NCI-H460 (cell line): ENCODE measurements at places on chromosomes 4 and X. TPM values are rescaled to one million over a fixed set of nuclear protein-coding genes. Genes with fewer than 3 reads are reported as not detected.

GRCh38 chr4:64388252-64388651, 21.0 kb downstream of the TECRL start:
- DNase-seq = no peak

- DNase-seq = no peak
These were observed 132.1 kb upstream of the SLC4A4 start for GRCh38 chr4:71206763-71207162.

HPF1 gene
- total RNA-seq = 24.9 and 25.5 TPM in 2 replicates

DNA sequence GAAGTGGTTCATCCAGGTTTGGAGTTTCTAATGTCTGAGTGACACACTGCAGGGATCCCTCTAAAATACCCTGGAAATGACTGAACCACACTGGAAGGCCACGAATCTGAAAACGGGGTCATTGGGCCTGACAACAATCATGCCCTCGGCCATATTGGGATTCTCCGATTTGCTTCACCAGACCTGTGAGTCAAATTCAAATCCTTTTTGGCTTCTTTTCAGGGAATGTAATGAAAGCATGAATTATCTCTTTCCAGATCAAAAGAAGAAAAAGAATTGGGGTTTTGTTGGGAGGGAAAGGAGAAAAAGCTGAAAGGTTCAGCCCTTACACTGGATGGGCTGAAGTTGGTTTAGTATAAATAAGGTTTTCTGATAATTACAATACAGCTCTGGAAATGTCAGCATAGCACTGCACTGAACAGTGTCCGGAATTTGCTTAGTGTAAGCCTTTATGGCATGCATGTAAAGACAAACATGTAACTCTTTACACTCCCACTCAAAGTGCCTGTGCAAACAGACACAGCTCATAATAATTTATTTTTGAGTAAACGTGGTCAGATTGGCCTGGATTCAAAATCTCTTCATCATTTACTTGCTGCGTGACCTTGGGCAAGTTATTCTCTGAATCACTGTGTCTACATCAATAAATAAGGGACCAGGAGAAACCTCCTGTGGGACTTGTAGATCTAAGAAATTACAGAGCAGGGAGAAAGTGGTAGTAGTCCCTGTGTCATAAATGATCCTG, 21.4 kb downstream of the CT47C1 start:
- peak; percentile 75 for DNase-seq

- DNase-seq = no peak
These were observed 45.6 kb upstream of the GPR78 start for GRCh38 chr4:8534611-8535010.

GRCh38 chr4:151231915-151232595, 44.9 kb upstream of the PRSS48 start:
- DNase-seq = no peak

GRCh38 chr4:24768604-24769003, 26.8 kb upstream of the SOD3 start:
- no peak for DNase-seq

- no peak for DNase-seq
These were observed 112.4 kb downstream of the PTTG2 start for GRCh38 chr4:38072578-38072977.

GRCh38 chr4:184473499-184474262, 669 bp downstream of the IRF2 start:
- no peak for DNase-seq

- no peak for DNase-seq
These were observed 33.2 kb upstream of the SLC9A7 start for GRCh38 chrX:46791927-46792809.

NAT8L gene
- total RNA-seq = 7.1 and 7.7 TPM in 2 replicates

- DNase-seq = no peak
These were observed 25.0 kb upstream of the SPP1 start for GRCh38 chr4:87950493-87950892.

PAGE4 gene
- not detected in 2 replicates for total RNA-seq

CXCL11 gene
- total RNA-seq = not detected in 2 replicates

DNA sequence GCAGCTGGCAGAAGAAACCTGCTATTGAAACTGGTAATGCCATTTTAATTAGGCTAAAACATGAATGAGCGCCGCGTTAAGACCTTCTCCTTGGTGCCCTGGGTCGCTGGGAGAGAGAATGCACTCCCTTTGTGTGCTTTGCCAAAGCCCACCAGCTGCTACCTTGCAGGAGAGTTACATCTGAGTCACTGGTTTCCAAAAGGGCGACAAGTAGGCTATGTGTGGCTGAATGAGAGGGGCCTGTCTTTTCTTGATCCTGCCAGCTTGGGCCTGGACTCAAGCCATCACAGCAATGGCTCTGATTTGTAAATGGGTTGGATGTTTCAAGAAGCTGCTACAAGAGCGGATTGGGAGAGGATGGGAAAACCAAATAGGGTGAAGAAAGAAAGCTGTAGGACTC, 81.5 kb downstream of the NHS start:
- no peak for DNase-seq

SPOCK3 gene
- 0.20 TPM in 1 of 2 replicates, not detected in the other for total RNA-seq

DNA sequence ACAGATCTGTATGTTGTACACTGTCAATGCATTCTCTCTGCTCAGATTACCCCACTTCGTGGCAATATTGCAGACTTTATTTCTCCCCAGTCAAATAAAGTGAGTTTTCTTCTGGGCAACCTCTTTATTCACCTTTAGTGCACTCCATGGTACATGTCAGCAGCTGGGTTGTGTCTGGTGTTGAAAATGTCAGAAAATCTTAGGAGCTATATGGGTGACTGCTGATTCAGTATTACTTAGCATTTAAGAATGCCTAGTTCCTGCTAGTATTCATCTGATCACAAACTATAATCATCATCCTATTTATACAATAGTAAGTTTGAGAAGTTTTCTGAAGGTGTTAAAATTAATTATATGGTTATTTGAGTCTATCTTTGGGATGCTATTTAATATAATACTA, 112.5 kb downstream of the CFAP299 start:
- DNase-seq = no peak

DNA sequence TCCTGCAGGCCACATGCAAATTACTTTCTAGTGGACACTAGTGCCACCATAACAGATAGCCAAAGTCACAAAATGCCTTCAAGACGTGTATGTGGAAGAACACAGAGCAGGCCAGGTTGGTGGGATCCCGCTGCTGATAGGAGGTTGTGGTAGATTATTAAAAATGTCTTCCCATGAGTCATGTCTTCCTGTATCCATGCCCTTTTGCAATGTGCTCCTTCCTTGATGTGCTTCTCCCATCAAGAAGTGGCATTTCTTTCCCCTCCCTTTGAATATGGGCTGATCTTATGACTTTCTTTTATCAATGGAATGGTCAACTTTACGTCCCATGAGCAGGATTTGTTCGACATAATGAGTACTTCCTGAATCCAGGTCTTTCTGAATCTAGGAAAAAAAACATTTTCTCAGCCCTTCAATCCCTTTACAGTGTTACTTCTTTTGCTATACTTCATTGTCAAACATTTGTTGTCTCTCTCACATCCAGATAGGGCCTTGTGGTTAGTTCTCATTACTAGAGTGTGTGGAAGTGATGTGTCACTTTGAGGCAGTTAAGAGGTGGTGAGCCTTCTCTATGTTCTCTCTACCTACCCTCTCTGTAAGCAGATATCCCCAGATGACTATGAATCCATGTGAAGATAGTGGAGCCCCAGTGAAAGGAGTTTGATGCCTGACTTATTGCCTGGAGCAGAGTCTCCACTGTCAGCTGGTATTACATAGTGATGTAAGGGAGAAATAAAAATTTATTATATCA, 519.2 kb upstream of the DIPK2B start:
- DNase-seq = no peak

- DNase-seq = no peak
These were observed 11.6 kb downstream of the HTT start for GRCh38 chr4:3085948-3086670.

MECP2 gene
- 33.0 and 38.2 TPM in 2 replicates for total RNA-seq

DNA sequence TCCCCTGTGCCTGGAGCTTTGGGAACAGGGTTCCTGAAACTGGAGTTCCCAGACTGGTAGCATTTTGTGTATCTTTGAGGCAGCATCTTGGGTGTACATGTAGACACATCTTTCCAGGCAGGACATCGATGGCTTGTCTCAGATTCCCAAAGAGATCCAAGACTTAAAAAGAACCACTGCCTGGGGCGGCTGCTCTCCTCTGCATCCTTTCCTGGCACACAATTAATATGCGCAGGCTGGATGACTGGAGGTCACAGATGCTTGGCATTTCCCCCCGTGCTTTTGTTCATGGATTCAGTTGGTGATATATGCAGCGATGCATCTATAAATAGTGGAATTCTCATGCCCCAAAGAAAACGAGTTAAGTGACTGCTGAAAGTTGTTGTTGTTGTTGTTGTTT, 80.5 kb downstream of the CLDN34 start:
- DNase-seq = no peak

DNA sequence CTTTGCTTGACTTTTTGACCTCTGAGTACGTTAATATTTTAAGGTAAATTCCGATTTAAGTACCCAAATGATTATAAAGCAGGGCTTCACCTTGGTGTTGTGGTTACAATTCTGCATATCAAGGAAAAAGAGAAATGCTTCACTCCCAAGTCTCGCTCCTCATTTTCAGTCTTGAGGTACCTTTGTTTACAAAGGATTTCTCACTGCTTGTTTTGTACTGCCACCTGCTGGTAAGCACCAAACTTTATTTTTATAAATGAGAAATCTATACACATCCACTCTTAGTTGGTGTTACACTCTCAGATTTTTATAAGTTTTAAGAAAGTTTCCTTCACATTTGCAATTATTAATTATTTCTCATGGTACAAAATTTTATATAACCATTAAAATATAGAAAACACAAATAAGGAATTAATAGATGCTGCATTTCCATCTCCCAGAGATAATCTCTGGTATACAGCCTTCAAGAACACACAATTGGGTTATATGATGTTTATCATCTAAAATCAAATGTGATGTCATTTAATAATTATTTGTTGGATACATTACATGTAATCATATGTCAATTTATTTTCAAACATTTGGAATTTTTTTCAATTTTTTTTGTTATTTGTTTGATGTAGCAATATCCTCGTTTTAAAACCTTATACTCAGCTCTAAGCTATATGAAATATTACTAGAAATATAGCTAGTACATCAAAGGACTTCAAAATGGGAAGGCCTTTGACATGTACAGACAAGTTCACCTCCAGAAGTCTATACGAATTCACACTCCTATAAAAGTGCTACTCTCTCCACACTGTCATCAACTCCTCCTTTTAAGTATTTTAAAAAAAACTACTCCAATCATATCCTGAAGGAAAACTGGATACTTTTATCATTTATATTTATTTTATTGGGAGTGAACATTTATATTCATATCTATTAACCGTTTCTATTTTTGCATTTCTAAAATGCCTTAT, 179.9 kb downstream of the KCNIP4 start:
- peak; percentile 55 for DNase-seq
